ENCODE measurements at places on chromosomes 1 and 21.

DNA sequence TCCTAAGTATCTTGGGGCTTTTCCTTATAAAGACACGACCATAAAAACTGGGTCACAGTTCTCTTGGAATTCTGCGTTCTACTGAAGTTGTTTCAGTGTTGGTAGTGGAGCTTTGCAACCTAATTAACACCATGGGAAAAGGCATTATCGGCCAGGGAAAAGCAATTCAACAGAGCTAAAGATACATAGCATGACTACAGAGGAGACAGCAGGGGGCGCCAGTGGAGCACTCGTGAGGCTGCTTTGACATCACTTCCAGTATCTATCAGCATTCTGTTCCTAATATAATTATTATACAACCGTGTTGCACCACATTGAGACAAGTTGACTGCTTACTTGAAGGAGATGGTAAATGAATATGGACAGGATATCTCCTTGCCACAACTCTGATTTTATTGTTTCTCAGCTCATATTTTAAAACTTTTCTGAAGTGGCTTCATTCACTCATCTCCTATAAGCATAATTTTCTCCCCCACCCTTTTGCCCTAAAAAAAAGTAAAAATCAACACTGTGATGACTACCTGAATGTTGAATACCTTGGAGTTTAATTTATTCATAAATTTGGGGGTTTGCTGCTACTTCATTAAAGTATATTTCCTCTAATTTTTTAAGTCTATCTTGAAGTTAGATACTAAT, 39.4 kb downstream of the ZP4 start:
- DNase-seq, result no peak

DNA sequence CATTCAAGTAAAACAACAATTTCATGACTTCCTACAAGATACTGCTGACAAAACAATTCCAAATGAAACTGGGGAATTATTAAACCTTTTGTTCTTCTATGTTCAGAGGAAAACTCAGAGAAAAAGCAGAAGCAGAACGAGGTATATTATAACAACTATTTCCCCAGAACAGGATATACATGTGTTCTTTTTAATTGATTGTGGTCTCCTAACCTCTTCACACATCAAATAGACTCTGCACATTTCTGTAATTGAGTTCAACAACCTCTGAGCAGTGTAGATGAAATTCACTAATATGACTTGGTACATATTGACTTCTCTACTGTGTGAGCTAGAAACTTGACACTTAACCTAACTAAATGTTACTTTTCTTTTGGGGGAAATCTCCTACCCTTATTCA, 584.2 kb downstream of the NEGR1 start:
- DNase-seq, result no peak

DNA sequence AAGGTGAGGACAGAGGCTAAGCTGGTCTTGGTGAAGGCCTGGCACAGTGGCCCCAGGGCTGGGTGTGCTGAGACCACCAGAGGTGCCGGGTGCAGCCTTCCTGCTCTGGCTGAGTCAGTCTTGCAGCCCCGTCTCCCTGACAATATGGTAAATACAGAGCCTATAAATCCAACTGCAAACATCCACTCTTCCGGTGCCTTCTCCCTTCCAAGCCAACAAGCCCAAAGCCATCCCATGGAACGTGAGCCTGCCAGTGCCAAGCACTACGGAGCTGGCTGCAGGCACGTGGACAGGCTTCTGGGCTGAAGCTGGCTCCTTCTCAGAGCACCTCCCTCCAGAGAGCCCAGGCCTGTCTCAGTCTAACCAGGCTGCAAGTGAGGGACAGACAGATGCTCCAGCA, 70.0 kb downstream of the TRABD2B start:
- DNase-seq, result no peak

GRCh38 chr1:17744666-17745478, 10.3 kb upstream of the ACTL8 start:
- no peak for DNase-seq

DNA sequence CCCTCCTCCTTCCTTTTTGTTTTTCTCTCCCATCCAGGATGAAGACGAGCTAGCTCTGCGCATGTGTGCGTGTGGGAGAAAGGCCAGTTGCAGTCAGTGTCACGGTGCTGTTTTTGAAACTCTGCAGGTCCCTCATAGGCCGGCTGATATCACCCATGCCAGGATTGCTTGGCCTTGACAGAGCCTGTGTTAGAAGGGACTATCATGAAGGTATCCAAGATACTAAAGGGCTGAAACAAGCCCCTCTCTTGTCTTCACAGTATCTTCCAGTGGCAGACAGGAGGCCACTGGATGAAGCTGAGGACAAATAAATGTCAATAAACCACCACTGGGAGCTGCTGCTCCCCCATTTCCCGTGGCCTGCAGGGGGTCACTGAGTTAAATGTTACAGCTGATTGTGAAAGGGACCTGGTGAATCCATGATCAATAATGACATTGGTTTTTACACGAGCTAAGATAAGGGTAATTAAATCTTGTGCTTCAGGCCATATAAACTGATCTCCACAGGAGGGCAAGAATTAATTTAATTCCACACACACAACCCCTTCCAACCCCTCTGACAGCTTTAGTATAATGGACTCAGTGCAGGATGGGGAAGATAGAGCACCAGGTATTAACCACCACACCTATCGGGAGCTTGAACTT, 64.6 kb upstream of the TARBP1 start:
- DNase-seq, result no peak

DNA sequence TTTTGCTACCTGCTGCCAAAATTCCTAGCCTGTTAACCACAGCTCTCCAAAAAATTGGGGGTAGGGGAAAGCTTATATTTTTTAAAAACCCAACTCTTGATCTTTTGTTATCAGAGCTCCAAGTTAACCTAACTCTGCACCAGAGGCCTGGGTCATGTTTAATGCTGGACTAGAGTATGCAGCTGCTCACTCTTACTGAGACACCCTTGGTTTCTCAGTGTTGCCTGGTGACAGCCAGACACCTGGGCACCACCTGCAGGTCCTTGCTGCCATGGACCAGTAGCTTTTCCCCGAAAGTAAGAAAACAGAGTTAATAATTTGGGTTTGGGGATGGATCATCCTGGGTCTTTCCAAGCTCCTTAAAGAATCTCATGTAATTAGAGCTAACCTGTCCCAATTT, 30.1 kb downstream of the KCNJ6 start:
- peak; percentile 27 for DNase-seq

- peak; percentile 34 for DNase-seq
Observed at GRCh38 chr1:115717541-115717940, 51.0 kb downstream of the CASQ2 start.

DNA sequence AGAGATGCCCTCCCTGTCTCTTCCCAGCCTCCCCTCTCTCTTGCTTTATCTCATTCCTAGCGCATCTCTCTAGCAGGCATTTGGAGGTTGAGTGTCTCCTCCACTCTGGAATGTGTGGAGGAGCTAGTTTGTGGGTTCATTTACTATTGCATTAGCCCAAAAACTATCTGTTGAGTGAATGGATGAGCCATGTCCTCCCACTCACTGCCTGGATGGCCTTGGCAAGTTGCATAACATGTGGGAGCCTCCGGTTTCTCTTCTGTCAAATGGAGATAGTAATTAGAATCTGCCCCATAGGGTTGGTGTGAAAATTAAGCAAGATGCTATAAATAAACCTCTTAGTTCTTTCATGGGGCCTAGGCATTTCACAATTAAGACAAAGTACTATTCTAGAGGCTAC, 181.8 kb downstream of the KAZN start:
- no peak for DNase-seq

DNA sequence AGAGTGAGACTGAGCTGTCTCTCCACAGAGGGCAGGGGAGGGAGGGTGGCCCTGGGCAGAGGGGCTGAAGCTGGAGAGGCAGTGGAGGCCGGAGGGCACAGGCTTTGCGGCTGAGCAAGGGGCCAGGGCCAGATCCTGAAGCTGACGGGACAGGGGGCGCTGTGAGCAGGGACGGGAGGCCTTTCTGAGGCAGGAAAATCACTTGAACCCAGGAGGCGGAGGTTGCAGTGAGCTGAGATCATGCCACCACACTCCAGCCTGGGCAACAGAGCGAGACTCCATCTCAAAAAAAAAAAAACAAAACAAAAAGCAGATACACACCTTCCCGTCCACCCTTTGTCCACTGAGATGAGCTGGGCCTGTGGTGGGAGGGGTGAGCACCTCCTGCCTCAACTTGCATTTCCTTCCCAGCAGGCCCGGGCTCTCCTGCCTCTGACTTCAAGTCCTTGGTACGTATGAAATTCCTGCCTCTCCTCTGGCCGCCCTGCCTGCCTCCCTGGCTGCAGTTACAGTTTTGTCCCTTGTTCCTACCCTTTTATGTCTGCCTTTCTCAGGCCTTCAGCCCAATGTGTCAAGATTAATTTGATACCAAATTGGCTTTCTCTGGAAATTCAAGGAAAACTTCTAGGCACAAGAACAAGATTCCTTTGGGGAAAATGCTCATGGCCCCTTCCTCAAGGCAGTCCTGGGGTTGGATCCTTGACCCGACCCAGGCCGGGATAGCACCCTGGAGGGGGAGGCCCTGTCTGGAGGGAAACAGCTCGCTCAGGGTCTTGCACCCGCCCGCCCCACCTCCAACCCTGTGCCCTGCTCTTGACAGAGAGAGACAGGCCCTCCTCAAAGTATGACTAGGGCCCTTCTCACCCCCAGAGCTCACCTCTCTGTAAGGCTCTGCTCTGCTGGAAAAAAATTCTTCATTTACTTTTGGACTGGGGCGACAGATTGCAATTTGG, 11.2 kb upstream of the ADAMTSL4 start:
- DNase-seq, result no peak

DNA sequence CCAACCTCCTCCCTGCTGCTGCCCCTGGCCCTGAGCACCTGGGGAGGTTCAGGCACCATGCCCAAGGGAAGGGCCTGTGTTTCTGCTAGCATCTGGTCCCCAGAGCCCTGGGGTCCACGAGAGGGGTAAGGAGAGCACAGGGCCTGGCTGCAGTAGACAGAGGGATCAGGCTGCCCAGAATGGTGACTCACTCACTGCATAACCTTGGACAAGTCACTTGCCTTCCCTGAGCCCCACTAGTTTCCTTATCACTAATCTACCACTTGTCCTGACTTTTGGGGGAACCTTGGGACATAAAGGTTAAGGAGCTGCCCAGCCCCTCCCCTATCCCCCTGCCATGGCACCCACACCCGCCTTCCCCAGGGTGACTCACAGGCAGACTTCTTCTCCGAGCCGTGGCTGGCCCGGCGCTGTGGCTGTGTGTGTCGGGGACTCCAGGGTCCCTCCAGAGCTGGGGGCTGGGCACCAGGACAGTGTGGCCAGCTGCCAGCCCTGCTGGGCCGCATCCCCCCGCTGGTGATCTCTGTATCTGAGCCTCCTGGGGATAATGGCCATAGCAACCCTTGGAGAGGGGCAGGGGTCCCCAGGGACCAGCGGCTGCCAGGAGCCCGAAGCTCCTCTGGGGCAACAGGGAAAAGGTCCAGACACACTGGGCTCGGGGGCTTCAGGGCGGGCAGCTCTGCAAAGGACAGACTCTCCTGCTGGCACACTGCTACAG, 4.0 kb downstream of the ARHGEF19 start:
- no peak for DNase-seq

DNA sequence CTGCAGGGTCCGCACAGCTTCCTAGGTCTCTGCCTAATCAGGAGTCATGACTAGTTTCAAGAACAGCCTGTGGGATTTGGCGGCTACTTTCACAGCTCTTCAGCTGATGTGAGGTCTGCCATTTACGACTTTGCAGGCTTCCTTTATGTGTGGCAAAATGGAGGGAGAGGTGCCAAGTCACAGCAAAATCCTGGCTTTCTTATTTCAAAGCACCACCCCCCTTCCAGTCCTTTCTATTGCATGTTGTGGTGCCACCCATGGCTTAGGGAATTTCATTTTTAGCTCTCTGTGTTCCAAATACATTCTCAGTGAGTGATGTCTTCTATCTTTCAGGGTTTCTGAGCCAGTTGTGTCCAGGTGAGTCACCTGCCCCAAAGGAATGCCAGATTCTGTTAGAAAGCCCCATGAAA, 75.1 kb upstream of the WLS start:
- DNase-seq, result no peak

DNA sequence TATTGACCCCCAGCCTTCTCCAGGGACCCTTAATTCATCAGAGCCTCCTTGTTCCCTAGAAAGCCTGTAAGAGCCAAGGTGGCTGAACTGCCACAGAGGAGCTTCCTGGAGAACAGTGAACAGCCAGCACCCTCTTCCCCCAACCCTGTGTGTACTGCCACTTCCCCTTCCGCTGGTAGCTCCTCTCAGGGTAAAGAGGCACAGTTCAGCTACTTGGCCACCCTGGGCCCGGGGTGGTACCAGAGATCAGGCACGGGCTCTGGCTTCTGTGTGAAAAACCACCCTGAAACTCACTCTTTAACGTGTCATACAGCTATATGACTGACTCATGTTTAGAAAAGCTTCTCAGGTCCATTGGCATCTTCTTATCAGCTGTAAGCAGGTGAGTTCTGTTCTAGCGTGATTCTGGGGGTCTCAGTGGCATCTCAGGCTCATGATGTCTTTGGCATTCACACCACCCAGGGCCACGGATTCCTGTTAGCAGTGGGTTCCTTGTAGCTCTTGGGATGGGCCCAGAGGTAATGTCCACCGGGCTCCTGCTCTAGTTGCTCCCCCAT, 22.4 kb downstream of the ARMH1 start:
- DNase-seq, result no peak

DNA sequence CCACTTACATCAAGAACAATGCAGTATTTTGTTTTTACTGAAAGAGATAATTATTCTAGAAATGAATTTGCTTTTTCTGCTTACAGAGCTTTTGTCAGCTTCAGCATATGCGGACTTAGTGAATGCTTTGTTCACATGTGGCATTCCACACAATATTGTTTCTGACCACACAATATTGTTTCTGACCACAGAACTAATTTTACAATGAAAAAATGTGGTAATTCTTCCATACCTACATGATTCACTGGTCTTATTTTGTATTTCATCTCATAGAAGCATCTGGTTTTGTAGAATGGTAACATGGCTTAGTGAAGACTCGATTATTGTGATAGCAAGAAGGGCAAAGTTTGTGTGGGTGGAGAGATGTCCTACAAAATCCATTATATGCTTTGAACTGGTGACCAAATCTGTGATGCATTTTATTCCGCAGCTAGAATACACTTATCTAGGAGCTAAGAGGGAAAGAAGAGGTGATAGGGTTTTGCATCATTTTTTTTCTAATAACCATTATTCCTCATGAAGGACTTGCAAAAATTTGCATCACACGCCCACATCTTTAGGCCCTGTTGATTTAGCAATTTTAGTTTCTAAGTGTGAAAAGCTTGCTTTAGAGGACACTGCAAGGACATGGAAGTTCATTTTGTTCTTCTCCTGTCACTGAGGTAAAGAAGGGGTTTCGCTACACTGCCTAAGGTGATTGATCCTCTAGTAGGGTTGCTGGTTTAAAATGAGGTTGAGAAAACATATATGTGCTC, 75.3 kb downstream of the HLX start:
- no peak for DNase-seq

DNA sequence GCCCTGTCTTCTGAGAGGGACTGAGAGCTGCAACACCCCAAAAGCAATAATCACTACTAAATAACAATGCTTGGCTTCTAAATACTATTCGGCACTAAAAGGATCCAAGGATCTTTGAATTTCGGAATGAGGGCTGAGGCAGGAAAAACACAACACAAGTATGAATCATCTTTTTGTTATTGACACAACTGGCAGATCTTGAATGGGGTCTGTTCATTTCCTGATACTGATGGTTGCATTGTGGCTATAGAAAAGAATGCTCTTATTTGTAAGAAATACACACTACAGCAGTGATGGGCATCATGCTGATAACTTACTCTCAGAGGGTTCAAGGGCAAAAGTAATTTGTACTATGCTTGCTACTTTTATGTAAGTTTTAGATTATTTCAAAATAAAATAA, 149.2 kb upstream of the PLD5 start:
- no peak for DNase-seq

- no peak for DNase-seq
Observed at GRCh38 chr21:33063907-33064622, 5.9 kb upstream of the OLIG1 start.

- DNase-seq, result no peak
Observed at GRCh38 chr1:68101829-68102228, 51.4 kb upstream of the DIRAS3 start.

Data from NCI-H1105 (cell line).